ENCODE measurements at places on chromosomes 5 and 9. TPM values are rescaled to one million over a fixed set of nuclear protein-coding genes. Genes with fewer than 3 reads are reported as not detected.

The CDC20B gene
- total RNA-seq = not detected

The PCDH12 gene
- not detected for total RNA-seq

The TIMD4 gene
- not detected for total RNA-seq

The SLC28A3 gene
- 0.77 TPM for total RNA-seq

The ADAMTSL1 gene
- not detected for total RNA-seq

The TERT gene
- total RNA-seq = not detected

The PROB1 gene
- 3.1 TPM for total RNA-seq

The IGIP gene
- total RNA-seq = 7.5 TPM

The DIPK1B gene
- total RNA-seq = not detected

The ZNF883 gene
- 0.51 TPM for total RNA-seq

The RMRP gene
- total RNA-seq = 17,503 TPM

The SPARC gene
- 32.6 TPM for total RNA-seq

The ADGRD2 gene
- not detected for total RNA-seq

The SLC45A2 gene
- total RNA-seq = not detected

The NR2F1-AS1 gene
- total RNA-seq = 3.2 TPM

The C5orf58 gene
- not detected for total RNA-seq
